ENCODE measurements at places on chromosomes 2 and 18.
A peak's percentile ranks its signal among the peaks of the same experiment; 100 is the strongest.

DNA sequence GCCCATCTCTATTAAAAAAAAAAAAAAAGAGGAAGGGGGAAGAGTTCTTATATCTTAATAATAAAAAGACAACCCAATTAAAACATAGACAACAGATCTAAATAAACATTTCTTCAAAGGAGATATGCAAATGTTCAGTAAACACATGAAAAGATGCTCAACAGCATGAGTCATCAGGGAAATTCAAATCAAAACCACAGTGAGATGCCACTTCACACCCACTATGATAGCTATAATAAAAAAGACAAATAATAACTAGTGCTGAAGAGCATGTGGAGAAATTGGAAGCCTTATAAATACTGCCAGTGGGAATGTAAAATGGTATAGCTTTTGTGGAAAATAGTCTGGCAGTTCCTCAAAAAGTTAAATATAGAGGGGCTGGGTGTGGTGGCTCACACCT, 61.5 kb upstream of the CYP20A1 start:
- DNase-seq = peak; percentile 23

- DNase-seq = peak; percentile 9
These were observed 100.0 kb downstream of the BAZ2B start for GRCh38 chr2:159516241-159516758.

DNA sequence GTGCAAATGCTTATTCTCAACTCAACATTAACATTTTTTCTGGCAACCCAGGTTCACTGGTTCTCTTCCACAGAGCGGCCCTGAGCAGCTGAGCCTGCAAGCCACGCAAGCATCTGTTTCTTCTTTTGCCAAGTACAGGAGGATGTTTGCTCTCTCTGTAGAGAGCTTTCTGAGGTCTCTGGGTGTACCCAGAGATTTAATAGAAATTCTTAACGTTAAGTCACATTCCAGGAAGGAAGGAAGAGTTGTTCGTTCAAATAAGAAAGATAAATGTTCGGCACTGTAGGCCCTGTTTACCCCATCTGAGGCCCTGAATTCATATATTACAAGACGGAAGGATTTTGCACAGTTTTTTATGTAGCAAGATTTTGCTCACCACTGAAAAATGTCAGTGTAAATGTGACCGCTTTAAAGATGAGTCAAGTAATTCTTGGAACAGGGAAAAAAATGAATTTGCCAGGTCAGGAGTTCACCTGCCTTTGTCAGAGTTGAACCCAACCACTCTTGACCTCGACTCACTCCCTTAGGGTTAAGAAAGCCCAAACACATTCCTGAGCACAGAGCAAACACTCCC, 30.1 kb downstream of the KCTD18 start:
- peak; percentile 63 for DNase-seq

DNA sequence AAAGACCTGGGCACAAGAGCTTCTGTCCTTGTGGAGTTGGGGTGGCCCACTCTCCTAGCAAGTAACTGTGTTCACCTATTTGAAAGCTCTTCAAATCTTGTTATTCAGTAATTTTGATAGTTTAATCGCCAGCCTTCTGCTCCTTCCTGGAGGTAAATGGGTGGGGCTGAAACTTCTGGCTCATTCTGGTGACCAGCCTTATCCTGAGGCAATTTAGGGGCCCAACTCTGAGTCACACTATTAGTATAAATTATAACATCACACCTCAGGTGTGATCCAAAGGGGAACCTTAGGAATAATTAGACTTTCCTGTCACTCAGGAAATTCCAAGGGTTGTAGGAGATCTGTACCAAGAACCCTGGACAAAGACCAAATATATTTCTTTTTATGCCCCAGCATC, 255.8 kb upstream of the RGPD4 start:
- no peak for DNase-seq

DNA sequence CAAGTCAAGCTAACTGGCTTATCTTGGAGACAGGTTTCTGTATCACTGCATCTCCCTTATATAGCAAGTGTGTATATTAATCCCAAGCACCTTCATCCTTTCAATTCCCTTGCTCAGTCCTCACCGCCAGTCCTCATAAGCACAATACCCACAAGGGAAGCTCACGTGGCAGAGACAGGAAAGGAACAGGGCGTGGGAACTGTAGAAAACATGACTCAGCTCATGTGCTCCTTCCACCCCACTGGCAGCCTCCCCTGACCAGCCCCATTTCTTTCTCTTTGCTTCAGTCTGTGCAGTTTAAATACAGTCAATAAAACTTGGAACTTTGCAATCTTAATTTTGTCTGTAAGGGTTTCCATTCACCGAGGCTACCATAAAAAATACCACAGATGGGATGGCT, 36.5 kb upstream of the CDH19 start:
- peak; percentile 34 for DNase-seq

DNA sequence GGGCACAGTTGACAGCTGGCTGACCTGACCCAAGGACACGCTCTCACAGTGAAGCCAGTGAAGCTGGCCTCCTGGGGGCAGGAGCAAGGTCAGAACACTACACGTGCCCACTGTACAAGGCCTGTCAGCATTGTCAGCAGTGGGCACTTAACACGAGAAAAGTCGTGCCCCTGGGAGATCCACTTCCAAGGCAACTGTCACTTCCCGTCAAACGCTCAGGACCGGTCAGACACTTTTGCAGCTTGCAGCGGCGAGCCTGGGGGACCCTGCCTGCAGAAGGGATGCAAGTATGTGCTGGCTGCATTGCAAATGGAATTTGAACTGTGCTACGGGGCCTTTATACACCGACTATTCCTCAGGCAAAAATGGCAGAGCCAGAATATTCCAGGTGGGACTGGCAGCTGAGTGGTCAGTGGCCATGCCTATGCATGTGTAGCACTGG, 176.2 kb downstream of the BCL2 start:
- DNase-seq = no peak

- DNase-seq = no peak
These were observed 5.1 kb upstream of the PPP1CB start for GRCh38 chr2:28746429-28747111.

- DNase-seq = no peak
These were observed 9.1 kb downstream of the KLF7 start for GRCh38 chr2:207156451-207157161.

DNA sequence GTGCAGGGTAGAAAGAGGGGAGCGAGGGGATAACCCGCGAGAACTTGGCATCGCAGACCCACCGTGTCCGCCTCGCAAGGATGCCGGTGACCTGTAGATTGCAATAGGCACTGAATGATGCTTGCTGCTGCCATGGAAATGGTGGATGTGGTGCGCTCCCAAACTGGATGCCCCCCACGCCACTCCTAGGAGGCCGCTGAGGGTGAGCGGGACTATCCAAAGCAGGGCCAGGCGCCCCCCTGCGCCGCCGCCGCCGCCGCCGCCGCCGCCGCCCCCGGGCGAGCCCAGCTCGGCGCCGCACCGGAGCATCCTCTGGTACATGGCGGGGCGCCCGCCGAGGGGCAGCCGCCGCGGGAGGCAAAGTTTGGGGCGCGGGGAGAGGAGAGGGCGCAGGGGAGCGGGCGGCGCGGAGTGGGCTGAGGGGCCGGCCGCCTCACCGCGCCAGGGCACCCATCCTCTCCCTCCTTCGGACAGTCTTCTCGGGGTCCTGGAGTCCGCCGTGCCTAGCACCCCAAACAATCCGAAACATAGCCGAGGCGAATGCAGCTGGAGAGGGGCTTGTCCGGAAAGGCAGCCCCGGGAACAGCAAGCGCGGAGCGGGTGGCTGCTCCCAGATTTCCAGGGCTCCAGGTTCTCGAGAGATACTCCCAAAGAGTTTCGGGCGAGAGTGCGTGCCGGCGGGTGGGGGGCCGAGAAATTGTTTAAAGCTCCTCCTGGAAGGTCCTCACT, 685.1 kb downstream of the NRXN1 start:
- DNase-seq = no peak

- peak; percentile 76 for DNase-seq
These were observed 64.0 kb downstream of the RALBP1 start for GRCh38 chr18:9539283-9539682.

GRCh38 chr2:120231564-120231973, 8.4 kb upstream of the TMEM185B start:
- DNase-seq = no peak

- no peak for DNase-seq
These were observed 79.9 kb downstream of the ZEB2 start for GRCh38 chr2:144439993-144440392.

DNA sequence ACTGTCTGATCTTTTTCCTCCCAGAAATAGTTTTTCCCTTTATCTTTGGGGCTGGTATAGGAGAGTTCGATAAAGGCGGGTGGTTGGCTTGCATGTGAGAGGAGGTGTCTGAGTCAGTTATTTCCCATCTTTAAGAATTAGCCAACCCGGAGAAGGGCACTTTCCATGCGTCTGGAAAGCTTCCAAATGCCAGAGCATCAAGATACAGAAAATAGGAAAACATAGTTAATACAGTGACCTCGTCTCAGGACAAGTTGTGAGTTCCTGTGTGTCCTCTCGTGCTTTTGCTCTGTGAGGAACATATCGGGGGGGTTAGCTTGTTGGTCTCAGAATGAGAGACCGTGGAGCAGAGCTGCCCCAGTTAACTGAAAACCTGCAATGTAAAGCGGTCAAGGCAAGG, 18.7 kb upstream of the PUM2 start:
- DNase-seq = no peak

DNA sequence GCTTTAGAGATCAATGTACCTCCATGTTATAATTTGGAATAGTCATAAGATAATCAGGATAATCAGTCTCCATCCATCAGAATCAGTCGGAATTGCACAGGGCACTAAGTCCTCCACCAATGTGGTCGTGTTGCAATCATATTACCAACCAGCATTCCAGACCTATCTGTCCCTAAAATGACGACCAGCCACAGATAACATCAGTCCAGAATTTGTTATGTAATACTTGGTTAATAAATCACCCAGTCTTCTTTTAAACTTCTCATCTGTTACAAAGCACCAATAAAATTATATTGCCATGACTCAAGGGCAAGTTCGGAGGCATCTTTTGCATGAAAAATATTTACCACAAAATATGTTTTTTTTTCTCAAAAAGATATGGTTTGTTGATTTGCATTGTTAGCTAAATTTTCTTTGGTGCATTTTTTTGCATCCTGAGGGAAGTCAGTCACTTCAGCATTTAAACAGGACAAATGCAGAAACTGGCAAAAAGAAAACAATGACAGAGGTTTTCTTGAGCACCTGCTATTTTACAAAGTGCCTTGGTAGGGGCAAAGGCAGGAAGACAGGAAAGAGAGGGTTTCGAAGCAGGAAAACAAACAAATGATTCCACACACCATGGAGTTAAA, 29.3 kb downstream of the PIEZO2 start:
- DNase-seq = peak; percentile 60

GRCh38 chr18:44793685-44794084, 113.0 kb downstream of the SETBP1 start:
- DNase-seq = no peak

DNA sequence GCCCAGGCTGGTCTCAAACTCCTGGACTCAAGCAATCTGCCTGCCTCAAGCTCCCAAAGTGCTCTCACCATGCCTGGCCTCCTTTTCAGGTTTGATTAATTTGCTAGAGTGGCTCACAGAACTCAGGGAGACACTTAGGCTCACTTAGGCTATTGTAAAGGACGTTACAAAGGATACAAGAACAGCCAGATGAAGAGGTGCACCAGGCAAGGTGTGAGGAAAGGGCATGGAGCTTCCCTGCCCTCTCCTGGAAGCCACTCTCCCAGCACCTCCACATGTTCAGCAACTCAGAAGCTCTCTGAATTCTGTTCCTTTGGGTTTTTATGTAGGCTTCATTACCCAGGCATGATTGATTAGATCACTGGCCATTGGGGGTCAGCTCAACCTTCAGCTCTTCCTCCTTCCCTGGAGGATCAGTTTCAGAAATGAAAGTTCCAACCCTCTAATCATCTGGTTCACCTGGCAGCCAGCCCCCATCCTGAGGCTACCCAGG, 78.7 kb upstream of the RGPD5 start:
- DNase-seq = no peak

- DNase-seq = no peak
These were observed 15.9 kb downstream of the CPO start for GRCh38 chr2:206955253-206955652.

DNA sequence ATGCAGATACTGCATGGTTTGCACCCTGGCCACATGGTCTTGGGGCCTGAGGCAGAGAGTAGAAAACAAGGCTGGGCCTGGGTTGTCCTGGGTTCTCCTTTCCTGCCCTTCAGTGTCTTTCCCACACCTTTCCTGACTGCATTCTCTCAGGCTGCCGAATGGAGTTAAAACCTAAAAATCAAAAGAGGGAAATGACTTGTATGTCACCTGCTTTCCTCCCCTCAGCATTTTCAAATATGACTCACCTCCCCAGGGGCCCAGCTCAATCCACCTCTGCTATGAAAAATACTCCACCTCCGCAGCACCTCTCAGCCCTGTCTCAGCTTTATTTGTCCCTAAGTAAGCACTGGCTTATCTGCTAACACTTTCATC, 457.8 kb upstream of the MEX3C start:
- no peak for DNase-seq

DNA sequence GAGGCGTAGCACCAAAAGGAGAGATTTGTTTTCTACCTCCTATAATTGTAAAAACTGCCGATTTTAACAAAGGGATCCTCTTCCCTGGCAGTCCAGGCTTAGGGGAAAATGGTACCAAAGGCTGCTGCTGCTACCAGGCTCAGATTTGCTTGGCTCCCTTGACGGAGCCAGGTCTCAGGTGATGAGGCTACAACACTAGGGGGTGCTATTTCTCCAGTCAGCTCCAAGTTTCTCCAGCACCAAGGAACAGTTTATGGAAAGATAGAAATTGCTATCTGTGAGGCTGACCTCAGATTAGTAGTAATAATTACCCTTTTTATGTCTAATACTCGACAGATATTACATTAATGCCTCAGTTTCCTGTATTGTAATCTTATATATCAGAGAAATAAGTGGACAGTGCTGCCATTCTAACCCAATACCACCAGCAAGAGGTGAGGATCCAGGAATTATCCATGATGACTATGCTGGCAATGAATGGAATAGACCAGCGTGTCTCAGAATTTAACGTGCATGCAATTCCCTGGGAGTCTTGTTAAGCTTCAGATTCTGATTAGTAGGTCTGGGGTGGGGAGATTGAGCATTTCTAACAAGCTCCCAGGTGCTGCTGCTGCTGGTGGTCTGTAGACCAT, 111.3 kb downstream of the ESCO1 start:
- DNase-seq = peak; percentile 44

DNA sequence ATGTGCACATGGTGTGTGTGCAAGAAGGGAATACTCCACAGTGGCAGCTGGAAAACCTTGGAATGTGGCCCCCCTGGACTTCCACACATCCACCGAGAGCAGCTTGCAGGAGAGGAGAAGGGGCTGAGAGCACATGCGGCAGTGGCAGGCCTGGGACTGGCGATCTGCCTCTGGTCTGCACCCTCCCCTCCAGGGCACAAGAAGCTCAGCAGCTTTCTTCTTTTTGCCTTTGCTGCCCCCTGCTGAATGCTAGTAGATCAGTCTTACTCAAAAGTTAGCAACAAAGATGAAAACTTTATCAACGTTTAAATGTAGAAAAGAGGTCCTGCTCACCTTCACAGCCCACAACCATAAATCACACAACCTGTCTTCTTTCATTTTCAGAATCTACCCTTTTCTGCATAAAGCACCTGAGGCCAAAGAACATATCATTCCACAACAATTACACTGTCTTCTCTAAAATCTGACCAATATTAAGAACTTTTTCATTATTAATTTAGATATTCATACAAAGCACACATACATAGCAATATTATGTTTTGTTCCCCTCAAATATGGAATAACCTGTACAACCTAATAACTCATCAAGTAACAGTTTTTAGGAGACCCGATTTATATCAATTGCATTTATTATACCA, 34.6 kb downstream of the TGFBRAP1 start:
- DNase-seq = peak; percentile 72

GRCh38 chr2:30355306-30355705, 91.7 kb upstream of the LCLAT1 start:
- no peak for DNase-seq

- no peak for DNase-seq
These were observed 28.9 kb downstream of the KCNK3 start for GRCh38 chr2:26721115-26722032.

All from fibroblast of skin of back (primary cell).